ENCODE measurements at places on chromosomes 6 and 20. TPM values are rescaled to one million over a fixed set of nuclear protein-coding genes. Genes with fewer than 3 reads are reported as not detected.

The TRIM15 gene
- not detected for total RNA-seq

The KCNK5 gene
- total RNA-seq = not detected

The FAM210B gene
- 40.0 TPM for total RNA-seq

The RHAG gene
- total RNA-seq = not detected

The SLC25A27 gene
- 5.7 TPM for total RNA-seq

The POU5F1 gene
- total RNA-seq = not detected

The NKX2-4 gene
- total RNA-seq = not detected

The IRAK1BP1 gene
- 3.3 TPM for total RNA-seq

The SLC22A7 gene
- total RNA-seq = not detected

The TFAP2C gene
- not detected for total RNA-seq

The SPINT4 gene
- total RNA-seq = not detected

The MRAP2 gene
- total RNA-seq = 0.47 TPM

The RIPOR3 gene
- total RNA-seq = 7.7 TPM

The HS3ST5 gene
- total RNA-seq = not detected

The MATN4 gene
- not detected for total RNA-seq

The GSTA1 gene
- not detected for total RNA-seq

The MAD2L1BP gene
- 19.7 TPM for total RNA-seq

The SLC17A3 gene
- total RNA-seq = not detected

The SNAP25 gene
- 4.5 TPM for total RNA-seq

The LYRM4 gene
- total RNA-seq = 27.6 TPM

The DEFB132 gene
- total RNA-seq = not detected

The THEMIS gene
- total RNA-seq = not detected

The PRR18 gene
- total RNA-seq = not detected

The C6orf141 gene
- total RNA-seq = 0.17 TPM

The MUC21 gene
- total RNA-seq = not detected

The TNF gene
- total RNA-seq = not detected

The KIF13A gene
- total RNA-seq = 56.8 TPM

The PRL gene
- total RNA-seq = not detected

The ZMYND8 gene
- 15.9 TPM for total RNA-seq

The HRH3 gene
- total RNA-seq = not detected

The MCCD1 gene
- total RNA-seq = not detected

The DEFB113 gene
- total RNA-seq = not detected

The TRDN gene
- not detected for total RNA-seq

The HLA-DRB1 gene
- total RNA-seq = not detected

The SYTL3 gene
- 9.5 TPM for total RNA-seq

The LHFPL5 gene
- not detected for total RNA-seq

The SAMD5 gene
- 0.26 TPM for total RNA-seq

The C6orf58 gene
- total RNA-seq = not detected

The RUNX2 gene
- 1.3 TPM for total RNA-seq

The LY6G6C gene
- total RNA-seq = not detected

The FAM83C gene
- total RNA-seq = not detected

The TP53RK gene
- total RNA-seq = 15.4 TPM

The TMEM14A gene
- total RNA-seq = 34.7 TPM

The ADGRG6 gene
- total RNA-seq = 0.32 TPM

The RIPPLY2 gene
- total RNA-seq = not detected

The ASIP gene
- not detected for total RNA-seq

The SH3BGRL2 gene
- 2.7 TPM for total RNA-seq

The SULF2 gene
- total RNA-seq = 3.8 TPM

The VARS1 gene
- total RNA-seq = 28.1 TPM

The SALL4 gene
- under 0.01 TPM for total RNA-seq

The CYP24A1 gene
- total RNA-seq = 0.09 TPM

The DZANK1 gene
- 0.47 TPM for total RNA-seq

The ZNF311 gene
- total RNA-seq = 1.6 TPM

The HLA-F gene
- total RNA-seq = 3.9 TPM

The HLA-DMB gene
- total RNA-seq = 0.09 TPM

The CALHM4 gene
- not detected for total RNA-seq

The SLC17A4 gene
- not detected for total RNA-seq

Data from bronchial smooth muscle cell (primary cell).